ENCODE measurements at places on chromosomes 16 and 17.
A peak's percentile ranks its signal among the peaks of the same experiment; 100 is the strongest.

DNA sequence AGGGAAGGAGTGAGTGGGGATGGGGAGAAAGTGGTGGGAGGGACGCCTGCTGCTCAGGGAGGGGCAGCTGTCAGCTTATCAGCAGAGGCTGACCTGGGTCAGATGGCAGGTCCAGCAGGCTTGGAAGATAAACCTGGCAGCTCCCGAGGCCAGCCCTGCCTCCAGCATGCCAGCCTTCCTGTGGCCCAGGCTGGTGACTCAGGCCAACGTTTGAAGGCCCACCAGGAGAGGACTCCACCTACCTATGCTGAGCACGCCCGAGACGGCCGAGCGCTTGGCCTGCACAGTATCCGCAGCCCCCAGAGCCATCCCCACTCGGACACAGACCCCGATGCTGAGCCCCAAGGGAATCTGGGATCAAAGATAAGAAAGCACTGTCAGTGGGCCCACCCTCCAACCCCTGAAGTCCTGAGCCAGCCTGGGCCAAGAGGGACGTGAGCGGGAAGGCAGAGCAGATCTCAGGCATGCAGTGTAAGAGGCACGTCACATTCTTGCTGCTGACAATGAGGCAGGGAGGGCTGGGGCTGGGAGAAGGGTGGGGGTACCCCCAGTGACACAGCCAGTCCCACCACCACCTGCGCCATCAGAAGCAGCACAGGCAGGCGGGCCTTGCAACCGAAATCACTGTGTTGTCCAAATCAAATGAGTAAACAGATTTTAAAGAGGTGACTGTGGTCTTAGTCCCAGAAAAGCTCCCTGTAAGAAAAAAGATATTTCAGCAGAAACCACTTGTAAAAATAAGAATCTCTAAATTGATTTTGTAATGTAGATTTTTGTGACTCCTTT is 12.4 kb downstream of the SLC47A2 start:
- no peak for DNase-seq

GRCh38 chr17:13940858-13941665 is 128.2 kb upstream of the COX10 start:
- no peak for DNase-seq

DNA sequence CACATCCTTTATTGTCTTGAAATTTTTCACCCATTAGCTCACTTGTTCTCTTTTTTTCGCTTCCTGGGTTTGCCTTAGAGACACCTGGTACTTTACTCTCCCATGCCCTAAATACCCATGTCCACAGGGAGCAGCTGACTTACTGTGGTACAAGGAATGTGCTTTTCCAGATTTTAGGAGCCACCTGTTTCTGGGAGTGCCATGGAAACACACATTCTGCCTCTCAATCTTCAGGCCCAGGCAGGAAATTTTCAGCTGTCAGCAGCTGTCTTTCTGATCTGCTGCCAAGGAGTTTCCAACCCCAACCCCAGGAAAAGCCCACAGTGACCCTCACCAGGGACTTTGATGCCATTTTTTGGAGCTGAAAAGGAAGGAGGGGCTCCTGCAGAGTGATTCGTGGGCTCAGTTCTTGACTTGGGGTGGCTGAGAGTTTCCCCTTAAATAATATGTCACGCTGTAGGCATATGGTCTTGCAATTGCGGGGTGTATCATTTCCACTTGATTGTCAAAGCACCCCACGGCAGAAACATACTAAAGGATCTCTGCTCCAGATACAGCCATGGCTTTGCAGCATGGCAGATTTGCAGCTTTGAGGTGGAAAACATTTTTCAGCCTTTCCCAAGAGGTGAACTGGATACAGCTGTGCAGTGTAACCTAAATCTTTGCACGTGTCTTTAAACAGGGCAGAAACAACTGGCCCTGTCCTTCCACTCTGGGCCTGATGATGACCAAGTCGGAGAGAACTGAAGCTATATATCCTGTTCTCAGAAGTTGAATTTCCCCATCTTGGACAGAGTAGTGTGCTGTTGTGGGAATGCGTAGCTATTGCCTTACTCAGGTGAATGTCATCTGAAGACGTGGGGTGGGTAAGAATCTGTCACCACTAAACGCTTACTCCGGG is 19.2 kb downstream of the RBFOX1 start:
- no peak for DNase-seq

GRCh38 chr16:74736531-74737157 is 36.0 kb upstream of the MLKL start:
- DNase-seq: no peak

- DNase-seq: no peak
Observed at GRCh38 chr17:41507315-41507880, 2.0 kb upstream of the KRT13 start.

DNA sequence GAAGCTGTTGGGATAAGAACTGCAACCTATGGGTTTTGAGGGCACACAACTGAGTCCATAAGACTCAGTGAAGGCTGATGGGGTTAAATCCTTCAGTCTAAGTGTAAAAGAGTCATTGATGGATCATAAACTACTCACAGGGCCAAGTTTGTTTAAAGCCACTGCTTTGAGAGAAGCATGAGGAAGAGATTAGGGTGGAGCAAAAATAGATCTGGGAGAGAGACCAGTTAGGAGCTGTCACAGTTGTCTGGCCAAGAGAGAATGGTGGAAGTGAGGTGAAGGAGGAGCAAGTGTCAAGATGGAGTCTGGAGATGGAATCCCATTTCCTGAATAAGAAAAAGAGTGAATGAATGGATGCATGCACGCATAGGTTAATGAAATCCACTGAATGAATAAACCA is 379.1 kb upstream of the CDH11 start:
- no peak for DNase-seq

DNA sequence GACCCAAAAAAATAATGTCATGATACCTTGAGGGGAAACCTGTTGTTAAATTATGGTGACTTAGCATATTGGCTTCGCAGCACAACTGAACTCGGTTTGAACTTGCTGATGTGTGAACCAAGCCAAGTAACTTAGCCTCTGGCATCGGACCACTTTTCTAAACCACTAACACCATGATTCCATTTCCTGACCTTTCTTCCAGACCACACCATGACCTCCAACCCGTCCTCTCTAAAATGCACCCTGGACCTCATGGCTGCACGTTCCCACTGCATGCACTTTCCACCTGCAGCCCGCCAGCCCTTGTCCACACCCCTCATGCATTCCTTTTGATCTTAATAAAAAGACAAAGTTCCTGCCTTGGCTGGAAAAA is 29.3 kb downstream of the DYNLRB2 start:
- peak; percentile 26 for DNase-seq

DNA sequence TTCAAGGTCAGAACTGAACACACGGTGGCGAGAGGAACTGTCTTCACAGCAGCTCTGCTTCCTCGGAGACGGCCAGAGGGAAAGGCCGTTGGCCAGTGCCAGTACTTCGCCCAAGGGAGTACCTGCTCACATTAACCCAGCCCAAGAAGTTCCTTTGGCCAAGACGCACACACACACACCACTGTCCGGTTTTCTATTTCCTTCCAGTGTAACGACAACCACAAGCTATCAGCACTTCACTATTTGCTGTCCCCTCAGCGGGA is 744 bp upstream of the GGNBP2 start:
- DNase-seq: peak; percentile 42

- DNase-seq: no peak
Observed at GRCh38 chr16:88195911-88196465, 186.8 kb upstream of the ZNF469 start.

- DNase-seq: no peak
Observed at GRCh38 chr17:79423811-79424465, 186.9 kb downstream of the RBFOX3 start.

DNA sequence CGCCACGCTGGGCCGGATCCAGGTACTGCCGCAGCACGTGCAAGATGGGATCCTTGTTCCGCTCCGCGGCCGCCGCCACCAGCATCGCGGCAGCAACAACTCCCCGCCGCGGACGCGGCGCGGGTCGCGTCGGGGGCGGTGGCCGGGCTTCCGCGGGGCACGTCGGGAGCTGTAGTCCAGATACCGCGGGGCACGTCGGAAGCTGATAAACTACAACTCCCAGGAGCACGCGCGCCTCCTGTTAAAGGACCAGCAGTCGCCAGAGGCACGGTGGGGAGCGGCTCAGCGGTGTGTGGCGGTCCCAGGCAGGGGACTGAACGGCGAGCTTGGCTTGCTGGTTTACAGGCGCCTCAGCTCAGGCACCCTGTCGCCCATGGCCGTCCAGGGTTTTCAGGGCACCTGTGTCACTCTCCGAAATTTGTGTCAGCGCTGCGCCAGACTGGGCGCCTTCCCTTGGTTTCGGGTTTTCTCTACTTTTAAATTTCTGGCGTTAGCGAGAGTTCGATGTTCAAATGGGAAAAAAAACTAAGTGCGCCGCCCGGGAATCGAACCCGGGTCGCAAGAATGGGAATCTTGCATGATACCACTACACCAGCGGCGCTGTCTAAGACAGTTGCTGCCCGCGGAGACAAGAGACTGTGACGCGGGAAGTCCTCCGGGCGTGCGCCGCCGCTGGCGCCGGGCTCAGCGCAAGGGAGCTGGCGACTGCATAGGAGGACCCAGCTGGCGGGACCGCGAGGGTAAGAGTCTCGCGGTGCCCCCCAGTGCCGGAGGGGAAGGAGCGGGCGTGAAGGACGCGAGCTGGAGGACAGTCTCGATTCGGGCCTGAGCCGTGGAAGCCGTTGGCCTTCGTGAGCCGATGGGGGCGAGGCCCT is at the start of gene METTL26:
METTL26 (minus strand) TSS at position 100 of the 875 bp plus-strand sequence; CDS start at position 85, 15 bp downstream.
- DNase-seq: peak; percentile 96

DNA sequence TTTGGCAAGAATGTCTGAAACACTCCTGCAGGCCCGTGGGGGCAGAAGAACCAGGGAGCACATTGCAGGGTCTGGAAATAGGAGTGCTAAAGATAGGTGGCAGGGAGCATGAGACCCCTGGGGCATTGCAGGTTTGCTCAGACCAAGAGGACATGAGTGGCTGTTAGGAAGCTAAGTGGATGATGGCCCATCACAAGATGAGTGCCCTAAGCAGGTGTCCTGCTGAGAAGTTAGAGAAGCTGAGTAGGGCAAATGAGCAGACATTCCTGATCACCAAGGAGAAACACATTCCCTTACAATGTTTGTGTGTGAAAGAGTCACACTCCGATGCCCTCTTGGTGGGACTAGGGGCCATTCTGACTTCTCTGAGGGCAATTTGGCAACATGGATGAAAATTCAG is 9.9 kb downstream of the MLYCD start:
- DNase-seq: no peak

- DNase-seq: peak; percentile 11
Observed at GRCh38 chr17:47696717-47697642, 3.0 kb downstream of the TBKBP1 start.

- DNase-seq: no peak
Observed at GRCh38 chr16:85878407-85878806, 20.6 kb upstream of the IRF8 start.

DNA sequence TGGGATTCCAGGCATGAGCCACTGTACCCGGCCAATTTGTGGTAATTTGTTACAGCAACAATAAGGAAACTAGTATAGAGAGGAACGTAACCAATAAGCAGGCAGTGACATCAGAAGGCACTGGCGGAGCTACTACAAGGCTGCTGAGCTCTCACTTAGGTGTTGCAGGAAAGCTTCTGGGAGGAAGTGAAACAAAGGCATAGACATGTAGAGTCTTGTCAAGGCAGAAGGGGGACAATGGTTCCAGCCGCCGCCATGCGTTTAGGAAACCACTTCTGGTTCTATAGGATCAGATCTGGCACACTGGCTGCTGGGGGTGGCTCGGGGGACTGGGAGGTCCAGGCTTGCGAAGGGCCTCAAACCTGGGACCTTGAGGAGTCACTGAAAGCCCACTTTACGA is 9.4 kb upstream of the CPSF4L start:
- DNase-seq: no peak

- no peak for DNase-seq
Observed at GRCh38 chr16:73329358-73330286, 281.7 kb upstream of the ZFHX3 start.

DNA sequence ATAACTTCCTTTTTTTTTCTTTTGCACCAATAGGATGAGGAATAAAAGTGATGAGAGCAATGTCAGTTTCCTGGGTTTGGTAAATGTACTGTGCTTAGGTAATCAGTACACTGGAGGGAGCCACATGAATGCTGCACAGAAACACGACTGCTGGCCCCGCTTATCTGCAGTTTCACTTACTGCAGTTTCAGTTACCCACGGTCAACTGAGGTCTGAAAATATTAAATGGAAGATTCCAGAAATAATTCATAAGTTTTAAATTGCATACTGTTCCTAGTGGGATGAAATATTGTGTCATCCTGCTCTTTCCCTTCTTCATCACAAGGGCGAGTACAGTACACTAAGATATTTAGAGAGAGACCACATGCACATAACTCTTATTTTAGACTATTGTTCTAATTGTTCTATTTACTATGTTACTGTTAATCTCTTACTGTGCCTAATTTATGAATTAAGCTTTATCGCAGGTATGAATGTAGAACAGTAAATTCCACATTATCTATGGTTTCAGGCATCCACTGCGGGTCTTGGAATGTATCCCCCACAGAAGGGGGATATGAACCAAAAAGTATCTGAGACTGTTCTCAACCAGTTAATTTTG is 6.4 kb upstream of the LGALS3BP start:
- DNase-seq: no peak

DNA sequence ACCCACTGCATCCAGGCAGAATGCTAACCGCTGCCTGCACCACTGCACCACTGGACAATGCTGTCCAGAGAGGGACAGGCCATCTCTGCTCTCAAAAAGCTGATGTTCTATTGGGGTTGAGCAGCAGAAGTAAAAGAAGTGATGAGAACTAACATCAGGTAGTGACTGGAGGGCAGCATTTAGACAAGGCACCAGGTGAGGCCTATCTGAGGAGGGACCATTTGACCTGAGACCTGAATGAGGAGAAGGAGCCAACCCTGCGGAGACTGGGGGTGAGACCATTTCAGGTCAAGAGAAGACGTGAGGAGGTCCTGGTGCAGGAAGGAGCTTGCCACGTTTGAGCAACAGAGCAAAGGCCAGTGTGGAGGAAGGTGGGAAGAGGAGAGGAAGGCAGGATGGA is 34.0 kb downstream of the NTN1 start:
- no peak for DNase-seq

- no peak for DNase-seq
Observed at GRCh38 chr16:20114356-20114755, 40.7 kb upstream of the GPR139 start.

GRCh38 chr17:77706938-77707337 is 251.6 kb upstream of the TNRC6C start:
- no peak for DNase-seq

- DNase-seq: no peak
Observed at GRCh38 chr16:27475561-27475960, 73.6 kb downstream of the IL21R start.

GRCh38 chr16:75502916-75503605 is 7.8 kb upstream of the CHST6 start:
- DNase-seq: no peak

- DNase-seq: no peak
Observed at GRCh38 chr17:7707446-7707845, 2.4 kb downstream of the EFNB3 start.

DNA sequence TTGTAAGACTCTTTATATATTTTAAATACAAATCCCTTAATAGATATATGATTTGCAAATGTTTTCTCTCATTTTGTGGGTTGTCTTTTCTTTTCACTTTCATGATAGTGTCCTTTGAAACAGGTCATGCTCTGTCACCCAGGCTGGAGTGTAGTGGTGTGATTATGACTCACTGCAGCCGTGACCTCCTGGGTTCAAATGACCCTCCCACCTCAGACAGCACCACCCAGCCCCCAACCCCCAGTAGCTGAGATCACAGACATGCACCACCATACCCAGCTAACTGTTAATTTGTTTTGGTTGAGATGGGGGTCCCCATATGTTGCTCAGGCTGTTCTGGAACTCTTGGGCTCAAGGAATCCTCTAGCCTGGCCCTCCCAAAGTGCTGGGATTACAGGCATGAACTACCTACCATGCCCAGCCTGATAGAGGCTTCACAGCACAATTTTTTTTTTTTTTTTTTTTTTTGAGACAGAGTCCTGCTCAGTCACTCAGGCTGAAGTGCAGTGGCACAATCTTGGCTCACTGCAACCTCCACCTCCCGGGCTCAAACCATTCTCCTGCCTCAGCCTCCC is 18.5 kb upstream of the TMIGD1 start:
- DNase-seq: no peak

All from activated CD4-positive, alpha-beta memory T cell treated with anti-CD3 and anti-CD28 coated beads for 36 hours (primary cell).